ENCODE measurements at places on chromosomes 16 and 17.

GRCh38 chr16:73069581-73070262, 21.8 kb upstream of the ZFHX3 start:
- H3K4me3 ChIP-seq, result peak overlapping the region; percentile 39
- no peaks in the 10 kb centered on the region for H3K36me3 ChIP-seq
- H3K27ac ChIP-seq, result peak overlapping the region; percentile 72

DNA sequence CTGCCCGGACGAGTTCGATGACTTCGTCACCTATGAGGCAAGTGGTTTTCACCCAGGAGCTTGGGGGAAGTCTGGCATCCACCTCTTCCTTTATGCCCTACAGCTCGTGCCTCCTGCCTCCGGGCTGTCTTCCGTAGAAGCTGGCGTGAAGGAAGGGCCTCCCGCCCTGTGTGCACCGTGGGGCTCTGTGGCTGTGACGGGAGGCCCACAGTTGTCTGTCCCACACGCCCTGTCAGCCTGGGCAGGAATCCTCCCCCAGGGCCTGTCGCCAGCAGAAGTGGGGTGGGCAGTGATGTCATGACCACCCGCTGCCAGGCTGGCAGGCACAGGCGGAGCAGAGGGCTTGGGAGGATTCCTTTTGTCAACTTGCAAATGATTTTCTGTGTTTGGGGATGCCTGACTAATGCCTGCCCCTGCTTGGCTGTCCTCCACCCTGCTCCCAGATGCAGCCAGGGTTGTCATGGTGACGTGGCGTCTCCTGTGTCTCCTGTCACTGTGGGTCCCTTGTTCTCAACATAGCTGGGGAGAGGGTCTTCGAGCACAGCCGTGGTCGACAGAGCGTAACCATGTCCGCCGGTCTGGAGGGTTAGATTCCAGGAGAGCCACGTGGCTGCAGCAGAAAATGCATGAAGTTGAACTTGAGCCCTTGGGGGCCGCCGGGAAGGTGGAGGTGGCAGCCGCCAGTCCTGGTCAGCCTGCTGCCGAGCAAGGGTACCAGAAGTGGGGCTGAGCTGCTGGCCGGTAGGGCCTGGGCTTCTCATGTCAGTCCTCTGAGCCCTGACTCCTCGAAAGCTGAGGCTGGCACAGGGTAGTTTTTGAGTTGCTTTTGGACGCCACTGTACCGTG, 46.1 kb downstream of the RAB11FIP3 start:
- H3K27me3 ChIP-seq, result no peaks in the 10 kb centered on the region
- peak overlapping the region; percentile 29 for H3K4me3 ChIP-seq
- peak; percentile 15 for DNase-seq
- no peaks in the 10 kb centered on the region for H3K36me3 ChIP-seq
- H3K27ac ChIP-seq, result peak overlapping the region; percentile 26
- peaks cover 24% of the 10 kb centered on the region for H3K4me1 ChIP-seq

DNA sequence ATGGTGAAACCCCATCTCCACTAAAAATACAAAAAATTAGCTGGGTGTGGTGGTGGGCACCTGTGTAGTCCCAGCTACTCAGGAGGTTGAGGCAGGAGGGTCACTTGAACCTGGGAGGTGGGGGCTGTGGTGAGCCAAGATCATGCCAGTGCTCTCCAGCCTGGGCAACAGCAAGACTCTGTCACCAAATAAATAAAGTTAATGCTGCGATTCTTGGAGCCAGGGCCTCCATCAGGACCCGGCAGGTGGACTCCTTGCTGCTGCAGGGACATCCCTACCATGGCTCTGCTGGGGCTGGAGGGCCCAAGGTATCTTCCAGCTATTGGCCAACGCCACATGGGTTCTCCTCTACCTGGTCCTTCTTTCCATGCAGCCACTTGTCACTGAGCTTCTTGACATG, 82.5 kb upstream of the CACNG5 start:
- no peaks in the 10 kb centered on the region for H3K27me3 ChIP-seq
- DNase-seq, result no peak
- peaks cover 9% of the 10 kb centered on the region for H3K4me1 ChIP-seq
- no peak overlapping the region for H3K27ac ChIP-seq

DNA sequence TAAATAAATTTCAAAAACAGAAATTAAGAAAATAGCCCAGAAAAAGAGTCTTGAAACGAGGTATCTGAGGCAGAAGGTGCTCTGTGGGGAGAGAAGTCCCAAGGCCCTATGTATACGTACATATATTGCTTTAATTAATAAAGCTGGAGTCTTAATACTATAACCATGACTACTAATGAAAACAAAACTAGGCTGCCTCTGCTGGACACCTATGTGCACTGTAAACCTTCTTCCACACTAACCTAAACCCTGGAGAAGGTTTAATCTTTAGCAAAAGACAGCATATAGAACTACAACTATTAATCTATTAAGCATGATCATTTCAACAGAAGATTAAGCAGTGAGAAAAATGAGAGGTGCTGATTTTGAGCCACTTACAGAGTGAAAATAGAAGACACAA, 153.9 kb upstream of the C17orf78 start:
- no peak for DNase-seq
- no peak overlapping the region for H3K27ac ChIP-seq
- peaks cover 30% of the 10 kb centered on the region for H3K36me3 ChIP-seq
- no peaks in the 10 kb centered on the region for H3K4me1 ChIP-seq

GRCh38 chr16:89292443-89293078, 75.1 kb downstream of the ZNF778 start:
- H3K36me3 ChIP-seq, result peaks cover 24% of the 10 kb centered on the region
- H3K4me1 ChIP-seq, result no peaks in the 10 kb centered on the region
- H3K27ac ChIP-seq, result no peak overlapping the region
- no peaks in the 10 kb centered on the region for H3K27me3 ChIP-seq
- H3K4me3 ChIP-seq, result no peak overlapping the region

- no peaks in the 10 kb centered on the region for H3K36me3 ChIP-seq
- peaks cover 44% of the 10 kb centered on the region for H3K27me3 ChIP-seq
- peaks cover 16% of the 10 kb centered on the region for H3K4me1 ChIP-seq
- DNase-seq, result no peak
Measured at GRCh38 chr17:83080858-83081683, 1.7 kb downstream of the METRNL start.

DNA sequence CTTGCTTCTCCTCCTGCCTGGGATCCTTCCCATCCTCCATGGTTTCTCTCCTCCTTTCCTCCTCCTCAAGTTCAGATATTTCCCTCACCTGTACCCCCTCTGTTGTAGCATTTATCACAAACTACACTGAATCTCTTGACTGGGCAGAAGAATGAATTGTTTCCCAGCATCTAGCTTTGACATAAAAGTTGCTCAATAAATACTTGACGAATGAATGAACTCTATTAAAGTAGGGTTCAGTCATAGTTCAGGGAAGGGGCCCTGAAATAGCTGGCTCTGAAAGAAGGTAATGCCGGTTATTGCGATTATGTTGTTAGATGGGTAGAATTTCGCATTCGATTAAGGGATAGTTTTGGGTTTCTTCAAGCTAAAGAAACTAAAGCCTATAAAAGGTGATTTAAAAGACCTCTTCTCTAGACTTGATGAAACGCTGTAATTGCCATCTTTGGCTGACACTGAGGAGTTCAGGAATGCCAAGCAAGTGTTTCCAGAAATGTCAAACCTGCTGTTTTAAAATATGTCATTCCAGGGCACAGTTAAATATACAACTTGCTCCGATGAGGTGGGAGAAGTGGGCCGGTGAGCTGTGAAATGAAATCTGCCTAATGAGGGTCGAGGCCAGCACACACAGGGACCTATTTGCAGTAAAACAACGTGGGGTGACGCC, 1.0 kb upstream of the CPD start:
- H3K36me3 ChIP-seq, result no peaks in the 10 kb centered on the region
- no peak overlapping the region for H3K27ac ChIP-seq
- no peaks in the 10 kb centered on the region for H3K27me3 ChIP-seq
- no peak for DNase-seq

DNA sequence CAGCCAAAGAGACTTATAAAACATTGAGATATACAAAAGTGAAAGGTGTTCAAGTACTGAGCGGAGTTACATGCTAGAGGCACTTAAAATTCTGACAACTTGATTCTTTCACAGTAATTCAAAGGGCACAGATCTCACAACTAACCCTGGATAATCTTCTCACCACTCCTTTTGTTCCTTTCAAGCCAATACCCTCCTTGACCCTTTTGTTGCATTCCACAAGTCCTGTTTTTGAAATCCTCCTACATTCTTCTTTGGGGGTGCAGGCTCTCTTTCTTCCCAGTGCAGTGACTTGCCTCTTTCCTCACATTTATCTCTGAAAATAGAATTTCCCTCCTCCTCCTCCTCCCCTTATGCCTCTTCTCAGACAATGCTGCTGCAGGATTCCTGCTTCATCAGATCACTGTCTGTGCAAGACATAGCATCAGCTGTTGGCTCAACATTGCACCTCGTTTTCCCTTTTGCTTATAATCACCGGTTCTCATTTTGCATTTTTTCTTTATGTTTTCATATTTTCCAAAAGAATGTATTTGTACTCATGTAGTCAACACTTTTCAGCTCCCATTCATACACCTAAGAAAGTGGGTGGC, 199.3 kb downstream of the CDH8 start:
- no peaks in the 10 kb centered on the region for H3K27me3 ChIP-seq
- DNase-seq, result no peak
- H3K36me3 ChIP-seq, result no peaks in the 10 kb centered on the region
- no peak overlapping the region for H3K4me3 ChIP-seq
- no peaks in the 10 kb centered on the region for H3K4me1 ChIP-seq

DNA sequence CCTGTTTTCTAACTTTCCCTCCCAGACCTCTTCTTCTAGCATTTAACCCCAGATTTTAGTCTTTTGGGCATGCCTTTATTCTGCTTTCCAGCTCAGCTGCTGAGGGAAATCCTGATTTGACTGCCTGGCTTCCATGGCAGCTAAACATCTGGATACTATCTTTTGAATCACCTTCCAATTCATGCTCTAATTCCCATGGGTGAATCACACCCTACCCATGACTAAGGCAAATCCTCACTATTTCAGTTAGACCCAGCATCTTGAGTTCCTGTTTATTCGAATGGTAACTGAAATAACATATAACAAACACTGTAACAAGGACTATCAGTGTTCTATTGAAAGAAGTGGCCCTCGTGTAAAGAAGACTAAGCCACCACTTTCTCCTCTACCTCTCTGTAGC, 29.8 kb downstream of the CA10 start:
- peaks cover 14% of the 10 kb centered on the region for H3K4me1 ChIP-seq
- no peak overlapping the region for H3K27ac ChIP-seq
- no peak overlapping the region for H3K4me3 ChIP-seq
- DNase-seq, result no peak

DNA sequence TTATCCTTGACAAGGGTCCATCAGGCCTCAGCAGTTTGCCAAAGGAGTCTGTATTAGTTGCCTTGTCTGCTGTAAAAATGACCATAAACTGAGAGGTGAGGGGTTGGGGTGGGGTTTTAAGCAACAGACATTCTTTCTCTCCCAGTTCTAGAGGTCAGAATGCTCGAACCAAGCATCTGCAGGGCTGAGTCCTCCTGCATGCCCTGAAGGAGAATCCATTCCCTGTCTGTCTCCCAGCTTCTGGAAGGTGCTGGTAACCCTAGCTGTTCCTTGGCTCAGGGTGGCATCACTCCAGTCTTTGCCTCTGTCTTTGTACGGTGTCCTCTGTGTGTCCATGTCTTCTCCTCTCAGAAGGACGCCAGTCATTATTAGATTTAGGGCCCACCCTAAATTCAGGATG, 17.5 kb upstream of the IRF8 start:
- peaks cover 26% of the 10 kb centered on the region for H3K27me3 ChIP-seq
- H3K27ac ChIP-seq, result no peak overlapping the region
- H3K36me3 ChIP-seq, result no peaks in the 10 kb centered on the region
- H3K4me1 ChIP-seq, result no peaks in the 10 kb centered on the region
- no peak for DNase-seq

DNA sequence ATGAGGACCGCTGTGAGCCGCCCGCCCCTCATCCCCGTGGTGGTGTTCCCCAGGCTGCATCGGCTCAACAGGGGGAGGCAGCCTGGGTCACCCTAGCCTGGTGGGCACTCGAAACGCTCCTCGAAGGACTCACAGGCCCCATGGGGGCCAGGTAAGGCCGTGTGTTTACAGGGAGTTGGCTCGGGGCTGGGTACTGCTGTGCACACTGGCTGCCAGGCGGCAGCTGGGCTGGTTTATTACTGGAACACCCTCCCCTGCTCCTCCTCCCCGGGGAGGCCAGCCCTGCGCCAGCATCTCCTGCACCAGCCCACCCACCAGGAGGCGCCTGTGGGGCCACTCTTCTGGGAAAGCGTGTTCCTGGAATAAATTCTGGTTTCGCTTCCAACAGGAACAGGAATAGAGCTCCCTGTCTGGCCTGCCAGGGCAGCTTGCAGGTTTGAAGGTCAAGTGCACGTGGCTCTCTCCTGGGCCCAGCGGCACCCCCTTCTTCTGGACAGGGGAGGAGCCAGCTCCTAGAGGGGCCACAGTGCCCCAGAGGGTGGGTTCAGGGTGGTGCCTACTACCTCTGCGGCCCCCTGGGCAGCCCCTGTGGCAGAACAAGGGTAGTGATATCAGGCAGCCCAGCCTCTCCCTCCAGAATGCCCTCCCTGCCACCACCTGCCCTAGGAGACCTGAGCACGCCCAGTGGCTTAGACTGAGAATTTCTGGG, 11.3 kb downstream of the MCRIP1 start:
- no peaks in the 10 kb centered on the region for H3K36me3 ChIP-seq
- peaks cover 9% of the 10 kb centered on the region for H3K27me3 ChIP-seq
- peak overlapping the region; percentile 34 for H3K4me3 ChIP-seq
- peak overlapping the region; percentile 14 for H3K27ac ChIP-seq

DNA sequence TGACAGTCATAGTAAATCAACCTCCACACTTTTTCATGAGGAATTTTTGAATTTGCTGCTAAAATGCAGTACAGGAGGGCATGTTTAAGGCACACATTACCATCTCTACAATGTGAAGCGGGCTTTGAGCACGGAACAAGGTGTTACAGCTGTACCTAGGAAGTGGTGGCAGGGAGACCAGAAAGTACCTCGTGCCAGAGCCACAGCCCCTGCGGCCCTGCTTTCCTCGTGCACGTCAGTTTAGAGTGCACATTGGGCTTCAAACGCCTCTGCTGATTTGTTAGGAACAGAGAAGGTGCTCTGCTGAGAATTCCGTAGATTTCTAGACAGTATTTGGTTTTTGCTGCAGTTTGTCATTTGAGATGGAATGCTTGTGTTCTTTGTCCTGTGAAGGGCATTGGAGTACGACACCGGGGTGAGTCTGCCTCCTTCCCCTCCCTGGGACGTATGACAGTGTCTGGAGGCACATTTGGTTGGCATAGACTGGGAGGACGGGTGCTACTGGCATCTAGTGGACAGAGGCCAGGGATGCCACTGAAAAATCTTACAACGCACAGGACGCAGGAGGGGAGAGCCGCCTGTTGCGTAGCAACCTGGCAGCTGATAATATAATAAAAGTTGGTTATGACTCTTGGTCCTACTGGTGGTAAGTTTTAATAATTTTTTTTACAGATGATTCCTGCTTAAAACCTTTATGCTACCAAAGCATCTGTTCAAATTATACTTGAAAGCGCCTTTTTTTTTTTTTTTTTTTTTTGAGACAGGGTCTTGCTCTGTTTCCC, 9.1 kb downstream of the FOXK2 start:
- peak overlapping the region; percentile 19 for H3K4me3 ChIP-seq
- DNase-seq, result peak; percentile 80
- peaks cover 3% of the 10 kb centered on the region for H3K36me3 ChIP-seq
- peaks cover 56% of the 10 kb centered on the region for H3K4me1 ChIP-seq
- peak overlapping the region; percentile 89 for H3K27ac ChIP-seq

Measured in keratinocyte (primary cell).